ENCODE measurements at places on chromosomes 6 and 20.

GRCh38 chr6:144158133-144158532, 7.8 kb downstream of the STX11 start:
- DNase-seq: no peak

- DNase-seq: no peak
These were observed 24.0 kb downstream of the IL20RA start for GRCh38 chr6:137020776-137021175.

DNA sequence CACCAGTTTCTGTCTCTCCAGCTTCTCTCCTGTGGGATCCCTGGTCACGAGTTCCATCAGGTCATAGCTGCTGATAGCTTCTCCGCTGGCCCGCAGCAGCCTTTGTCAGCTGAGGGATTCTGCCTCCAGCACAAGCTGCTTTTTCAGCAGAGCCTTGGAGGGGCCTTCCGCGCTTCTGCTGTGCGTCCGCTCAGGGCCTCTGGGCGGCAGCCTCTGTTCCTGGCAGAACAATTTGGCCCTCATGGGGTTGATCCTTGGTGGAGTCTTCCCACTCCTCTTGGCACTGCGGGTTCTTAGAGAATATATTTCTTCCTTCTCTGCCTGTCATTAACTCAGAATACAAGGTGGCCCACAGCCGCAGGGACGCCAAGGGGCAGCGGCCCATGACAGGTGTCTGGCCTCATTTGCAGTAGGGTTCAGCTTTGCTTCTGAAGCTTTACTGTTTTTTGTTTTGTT, 158.8 kb downstream of the DTNBP1 start:
- DNase-seq: no peak

DNA sequence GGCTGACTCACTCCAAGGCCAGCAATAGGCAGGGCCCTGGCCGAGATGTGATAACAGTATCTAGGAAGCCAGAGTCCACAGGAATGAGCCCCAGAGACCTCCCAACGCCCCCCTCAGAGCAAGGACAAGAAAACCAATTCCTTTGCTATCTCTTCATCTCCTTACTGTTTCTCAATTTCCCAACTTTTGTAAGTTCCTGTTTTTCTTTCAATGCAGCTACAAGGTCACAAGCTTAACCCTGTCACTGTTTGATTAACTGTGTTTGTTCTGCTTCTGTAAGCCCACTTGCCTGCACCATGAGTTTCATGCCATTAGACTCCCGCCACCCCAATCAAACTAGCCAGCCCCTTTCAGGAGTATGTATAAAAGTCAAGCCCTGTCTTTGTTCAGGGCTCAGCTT, 3.5 kb downstream of the FKBP1C start:
- no peak for DNase-seq
